ENCODE measurements at places on chromosomes 1 and 21.

DNA sequence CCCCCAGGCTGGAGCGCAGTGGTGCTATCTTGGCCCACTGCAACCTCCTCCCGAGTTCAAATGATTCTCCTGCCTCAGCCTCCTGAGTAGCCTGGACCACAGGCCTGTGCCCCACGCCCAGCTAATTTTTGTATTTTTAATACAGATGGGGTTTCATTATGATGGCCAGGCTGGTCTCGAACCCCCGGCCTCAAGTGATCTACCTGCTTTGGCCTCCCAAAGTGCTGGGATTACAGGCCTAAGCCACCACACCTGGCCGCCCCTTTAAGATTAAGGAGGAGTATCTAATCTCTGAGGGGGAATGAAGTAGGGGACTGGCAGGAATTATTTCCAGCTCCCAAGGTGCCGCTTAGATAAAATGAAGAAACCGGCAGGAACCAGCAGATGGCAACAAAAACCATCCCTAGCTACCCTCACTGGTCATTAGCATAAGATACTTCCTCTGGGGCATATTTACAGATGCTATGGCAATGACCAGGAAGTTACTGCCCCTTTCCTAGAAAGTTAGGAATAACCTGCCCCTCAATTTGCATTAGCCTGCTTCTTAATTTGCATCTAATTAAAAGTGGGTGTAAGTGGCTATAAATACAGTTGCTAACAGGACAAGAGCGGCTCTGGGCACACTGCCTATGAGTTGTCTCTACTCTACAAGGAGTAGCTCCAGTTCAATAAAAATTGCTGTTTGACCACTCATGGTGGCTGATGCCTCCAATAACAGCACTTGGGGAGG is 7.1 kb upstream of the NSUN4 start:
- DNase-seq = peak; percentile 72

DNA sequence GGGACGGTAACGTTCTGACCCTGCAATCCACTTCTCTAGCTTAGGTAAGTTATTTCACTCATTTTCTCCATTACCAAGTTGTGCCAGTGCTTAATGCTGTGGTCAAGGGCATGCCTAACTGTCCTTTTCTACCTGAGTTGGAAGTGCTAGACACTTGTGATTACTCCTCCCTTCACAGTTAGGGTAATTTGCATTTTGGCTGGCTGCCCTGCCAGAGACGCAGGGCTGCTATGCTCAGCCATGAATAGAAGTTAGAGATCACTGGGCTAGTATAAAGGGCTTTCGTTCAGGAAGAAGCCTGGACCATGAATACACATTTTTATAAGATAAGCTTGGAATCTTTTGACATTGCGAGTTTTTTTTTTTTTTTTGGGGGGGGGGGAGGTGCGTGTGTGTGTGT is 633.2 kb upstream of the NEGR1 start:
- peak; percentile 19 for DNase-seq

DNA sequence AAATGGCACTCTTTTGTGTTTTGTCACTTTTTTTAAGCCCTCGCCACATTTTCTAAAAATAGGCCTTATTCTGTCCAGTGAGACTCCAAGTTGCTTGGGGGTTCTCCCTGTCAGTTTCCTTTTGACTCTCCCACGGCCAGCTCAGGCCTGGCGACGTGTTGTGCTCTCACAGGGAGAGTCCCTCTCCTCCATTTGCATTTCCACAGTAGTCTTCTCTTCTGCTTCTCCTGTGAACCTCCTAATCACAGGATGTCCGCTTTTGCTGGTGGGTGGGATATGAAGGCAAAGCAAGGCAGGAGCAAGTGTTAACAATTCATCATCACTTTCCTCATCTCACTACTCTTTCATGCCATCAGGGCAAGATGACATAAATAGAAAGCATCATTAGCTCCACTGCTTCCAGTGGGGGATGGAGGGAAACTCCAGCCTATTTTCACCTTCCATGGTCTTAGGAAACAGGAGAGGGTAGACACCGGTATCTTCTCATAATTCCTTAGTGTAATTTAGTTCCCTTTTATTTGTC is 99.8 kb downstream of the INTS7 start:
- no peak for DNase-seq

DNA sequence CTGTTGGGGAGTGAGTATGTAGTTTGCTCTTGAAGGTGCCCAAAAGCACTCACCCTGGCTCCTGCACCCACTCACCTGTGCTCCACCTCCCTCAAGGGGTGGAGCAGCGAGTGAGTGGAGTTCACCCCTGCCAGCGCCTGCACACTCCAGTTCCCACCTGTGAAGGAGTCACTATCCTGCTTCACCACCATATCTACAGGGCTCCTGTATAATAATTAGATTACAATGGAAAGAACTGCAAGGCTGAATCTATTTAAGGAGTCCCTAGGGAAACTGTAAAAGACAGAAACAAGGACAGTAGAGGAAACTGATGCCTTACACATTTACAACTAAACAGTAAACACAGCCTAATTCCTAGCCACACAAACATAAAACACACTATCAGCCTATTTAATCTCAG is 4.1 kb downstream of the DNAI4 start:
- no peak for DNase-seq

DNA sequence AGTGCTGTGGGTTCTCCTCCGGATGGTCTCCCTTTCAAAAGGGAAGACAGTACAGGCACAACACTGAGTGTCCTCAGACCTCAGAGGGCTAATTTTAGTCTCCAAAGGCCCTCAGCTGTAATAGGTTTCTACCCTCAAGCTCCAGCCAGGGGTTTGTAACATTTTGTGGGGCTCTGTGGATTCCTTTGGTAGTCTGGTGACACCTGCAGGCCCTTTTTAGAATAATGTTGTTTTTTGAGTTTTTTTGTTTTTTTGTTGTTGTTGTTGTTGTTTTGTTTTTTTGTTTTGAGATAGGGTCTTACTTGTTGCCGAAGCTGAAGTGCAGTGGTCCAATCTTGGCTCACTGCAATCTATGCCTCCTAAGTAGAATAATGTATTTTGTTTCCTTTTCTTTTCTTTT is 15.0 kb upstream of the TMEM201 start:
- no peak for DNase-seq

DNA sequence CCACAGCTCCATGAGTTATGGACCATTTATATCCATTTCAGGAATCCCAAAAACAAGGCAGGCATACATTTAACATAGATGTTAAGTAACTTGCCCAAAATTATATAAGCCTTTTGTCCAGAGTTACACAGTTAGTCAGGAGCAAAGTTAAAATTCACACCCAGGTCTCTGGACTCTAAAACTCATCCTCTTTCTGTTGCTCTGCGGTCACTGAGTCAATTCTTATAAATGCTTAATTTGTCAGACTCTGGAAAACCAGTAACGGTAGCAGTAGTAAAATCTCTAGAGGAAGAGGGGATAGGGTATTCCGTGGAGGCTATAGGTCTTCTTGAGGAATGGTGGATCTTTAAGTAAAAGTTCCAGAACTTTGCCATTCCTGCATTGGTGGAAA is 223.6 kb upstream of the JUN start:
- DNase-seq = no peak

DNA sequence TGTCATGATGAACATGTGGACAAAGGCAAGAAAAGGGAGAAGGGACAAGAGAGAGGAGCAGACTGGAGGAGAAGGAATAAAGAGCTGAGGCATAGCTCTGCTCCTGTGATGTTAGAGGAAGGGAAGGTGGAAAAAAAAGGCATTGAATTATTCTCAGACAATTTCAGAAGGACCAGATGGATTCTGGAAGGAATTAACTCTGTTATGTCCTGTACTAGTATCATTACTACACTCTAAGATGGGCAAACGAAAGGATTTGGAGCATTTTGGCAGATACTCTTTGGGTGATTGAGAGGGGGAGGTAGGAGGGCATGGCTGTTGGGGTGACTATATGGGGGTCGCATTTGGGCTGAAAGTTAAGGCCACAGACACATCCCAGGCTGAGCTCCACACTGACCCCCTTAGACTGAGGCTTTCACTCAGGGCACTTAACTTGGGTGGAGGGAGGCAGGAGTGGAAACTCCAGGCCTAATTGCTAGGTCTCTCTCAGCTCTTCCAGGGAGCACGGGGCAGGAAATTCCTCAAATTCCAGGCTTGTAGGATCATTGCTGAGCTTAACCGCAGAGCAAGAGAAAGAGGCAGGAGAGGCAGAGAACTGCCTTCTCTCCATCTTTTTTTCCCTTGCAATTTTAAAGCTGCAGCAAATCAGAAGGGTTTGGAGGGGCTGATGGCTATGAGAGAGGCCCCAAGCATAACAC is 25.9 kb downstream of the KIRREL1 start:
- DNase-seq = no peak

- no peak for DNase-seq
Observed at GRCh38 chr1:160542303-160542945, 19.4 kb upstream of the SLAMF6 start.

- peak; percentile 70 for DNase-seq
Observed at GRCh38 chr1:171801487-171801891, 20.0 kb downstream of the METTL13 start.

DNA sequence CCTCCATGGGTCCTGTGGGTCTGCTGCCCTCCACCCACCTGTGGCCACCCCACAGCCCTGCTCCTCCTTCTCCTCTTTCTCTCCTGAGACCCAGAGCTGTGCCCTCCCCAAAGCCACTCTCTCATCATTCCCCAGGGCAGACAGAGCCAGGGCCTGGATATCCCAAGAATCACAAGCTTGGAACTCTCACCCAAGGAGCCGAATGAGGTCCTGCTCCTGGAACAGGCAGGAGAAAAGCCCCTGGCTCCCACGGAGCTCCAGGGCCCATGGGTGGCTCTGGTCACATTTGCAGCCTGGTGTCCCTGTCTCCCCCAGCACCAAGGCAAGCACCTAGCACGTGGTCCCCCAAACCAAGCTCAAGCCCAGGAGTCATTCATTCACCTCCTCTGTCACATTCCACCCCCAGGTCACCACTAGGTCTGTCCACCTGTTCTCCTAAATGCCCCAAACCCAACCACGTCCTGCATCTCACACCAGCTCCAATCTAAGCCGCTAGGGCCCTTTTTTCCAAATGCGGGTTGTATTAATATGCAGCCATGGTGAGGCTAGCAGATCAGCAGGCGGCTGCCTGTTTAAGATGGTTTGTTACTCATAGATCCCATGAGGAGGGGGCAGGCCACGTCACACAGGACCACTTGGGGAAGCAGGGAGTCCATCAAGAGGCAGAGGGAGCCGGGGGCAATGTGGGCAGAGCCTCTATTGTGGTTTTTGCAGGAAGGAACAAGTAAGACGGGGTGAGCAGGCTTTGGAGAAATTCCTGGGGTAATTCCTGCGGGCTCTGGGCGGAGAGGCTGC is 215.5 kb upstream of the VAMP3 start:
- no peak for DNase-seq

DNA sequence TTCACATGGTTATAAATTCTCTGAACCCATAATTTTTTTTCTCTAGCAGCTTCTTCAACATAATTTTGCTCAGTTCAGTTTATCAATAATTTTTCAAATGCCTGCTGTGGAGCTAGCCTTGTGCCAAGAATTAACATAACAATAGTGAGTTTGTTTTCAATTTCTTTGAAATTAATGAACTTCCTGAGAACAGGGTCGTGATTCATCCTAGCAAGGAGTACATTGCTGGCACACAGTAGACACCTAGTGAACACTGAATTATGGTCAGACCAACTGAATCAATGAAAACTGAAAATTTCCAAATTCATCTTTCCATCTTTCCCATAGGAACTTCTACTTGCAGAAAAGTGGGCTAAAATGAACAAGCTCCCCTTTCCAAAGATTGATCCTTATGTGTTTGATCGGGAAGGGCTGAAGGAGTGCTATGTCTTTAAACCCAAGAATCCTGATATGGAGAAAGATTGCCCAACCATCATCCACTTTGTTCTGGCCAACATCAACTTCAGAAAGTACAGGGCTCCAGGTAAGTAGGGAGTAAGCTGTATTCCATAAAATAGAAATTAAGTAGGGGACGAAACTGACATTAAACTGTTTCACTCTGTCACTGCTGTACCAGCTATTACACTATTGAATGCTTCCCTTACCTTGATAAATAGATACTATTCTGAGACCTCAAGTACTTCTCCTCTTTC is 148.7 kb downstream of the PLA2G4A start:
- no peak for DNase-seq

- DNase-seq = no peak
Observed at GRCh38 chr1:184773762-184774320, 19.2 kb upstream of the EDEM3 start.

GRCh38 chr1:202586018-202586821 is 124.0 kb downstream of the SYT2 start:
- peak; percentile 55 for DNase-seq

- DNase-seq = no peak
Observed at GRCh38 chr21:27129215-27129614, 162.3 kb upstream of the ADAMTS5 start.

- no peak for DNase-seq
Observed at GRCh38 chr1:91440847-91441246, 36.2 kb upstream of the HFM1 start.

DNA sequence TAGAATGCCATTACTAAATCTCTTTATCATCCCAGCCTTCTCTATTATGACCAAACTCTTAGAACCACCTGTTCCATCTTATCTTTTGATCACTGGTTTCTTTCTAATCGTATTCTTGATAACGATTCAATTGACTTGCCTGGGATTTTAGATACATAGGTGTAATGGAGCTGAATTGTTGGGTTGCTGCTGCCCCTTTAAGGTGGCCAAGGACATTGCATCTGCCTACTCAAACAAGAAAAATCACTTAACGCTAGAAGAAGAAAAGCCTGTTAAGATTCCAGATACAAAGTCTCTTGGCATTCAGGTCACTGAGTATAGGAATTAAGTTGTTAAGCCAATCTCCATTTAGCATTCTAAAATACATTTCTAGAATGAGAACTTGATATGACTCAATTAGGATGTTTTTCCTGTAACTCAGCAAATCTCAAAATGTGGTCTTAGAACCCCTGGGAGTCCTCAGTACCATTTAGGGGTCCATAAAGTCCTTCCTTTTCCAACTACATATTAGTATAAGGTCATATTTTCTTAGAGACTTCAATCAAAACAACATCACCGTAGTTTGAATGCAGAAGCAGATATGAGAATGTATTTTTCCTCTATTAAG is 12.4 kb downstream of the NEXN start:
- peak; percentile 27 for DNase-seq

DNA sequence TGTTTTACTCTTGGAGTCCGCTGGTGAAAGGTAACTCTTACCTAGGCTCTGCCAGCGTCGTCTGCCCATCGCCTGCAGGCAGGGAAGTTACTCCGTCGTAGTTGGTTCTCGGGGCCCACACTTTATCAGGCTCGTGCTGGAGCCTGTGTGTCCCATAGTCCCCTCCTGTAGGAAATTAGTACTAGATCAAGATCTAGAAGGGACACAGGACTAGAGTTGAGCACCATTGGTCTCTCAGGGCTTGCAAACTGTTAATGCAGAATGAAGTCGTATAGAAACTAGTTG is 940 bp downstream of the SRRM1 start:
- DNase-seq = no peak
